ENCODE measurements at places on chromosomes 3 and 15.

GRCh38 chr3:141103067-141103466, 51.9 kb downstream of the SPSB4 start:
- no peak for DNase-seq

GRCh38 chr3:189702066-189702646, 71.0 kb downstream of the TP63 start:
- DNase-seq, result no peak

GRCh38 chr3:126114443-126115386, 30.8 kb upstream of the SLC41A3 start:
- DNase-seq, result no peak

- DNase-seq, result no peak
Observed at GRCh38 chr3:37229740-37230139, 55.4 kb upstream of the LRRFIP2 start.

- DNase-seq, result no peak
Observed at GRCh38 chr15:41161336-41161735, 45.3 kb upstream of the INO80 start.

DNA sequence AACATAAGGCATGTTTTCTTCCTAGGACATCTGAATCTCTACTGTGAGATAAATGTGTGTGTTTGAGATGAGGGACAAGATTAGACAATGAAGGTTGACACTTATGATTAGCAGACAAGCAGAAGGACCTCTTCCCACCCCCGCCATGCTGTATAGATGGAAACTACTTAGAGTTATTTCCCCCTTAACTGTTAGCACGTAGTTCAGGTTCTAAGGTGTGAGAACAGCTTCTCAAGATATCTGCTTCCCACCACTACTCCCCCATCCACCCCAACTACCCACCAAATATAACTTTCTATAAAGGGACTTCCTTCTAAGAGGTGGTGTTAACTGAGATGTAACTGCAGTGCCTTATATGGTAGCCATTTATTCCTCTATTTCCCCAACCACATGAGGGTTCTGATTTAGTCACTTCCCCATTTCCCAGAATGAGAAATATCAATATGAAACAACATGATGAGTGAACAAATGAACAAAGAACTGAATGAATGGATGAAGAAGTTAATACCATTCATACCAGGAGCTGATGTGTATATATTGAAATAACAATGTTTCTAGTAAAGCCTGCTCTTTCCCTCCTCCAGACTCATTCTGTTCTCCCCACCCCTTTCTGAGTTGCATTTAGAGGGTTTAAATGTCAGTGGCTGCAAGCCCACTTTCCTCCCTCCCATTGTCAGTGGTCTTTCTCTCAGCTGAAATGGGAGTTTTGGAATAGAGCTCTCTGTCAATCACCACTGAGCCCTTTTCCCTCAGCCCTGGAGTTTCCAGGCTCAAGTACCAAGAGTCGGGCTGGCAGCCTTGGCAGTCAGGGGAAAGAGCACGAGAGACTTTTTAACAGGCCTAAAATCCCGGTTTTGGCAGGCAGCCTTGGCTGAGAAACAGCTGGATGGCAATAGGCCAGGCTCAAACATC, 7.7 kb upstream of the RFTN1 start:
- no peak for DNase-seq

DNA sequence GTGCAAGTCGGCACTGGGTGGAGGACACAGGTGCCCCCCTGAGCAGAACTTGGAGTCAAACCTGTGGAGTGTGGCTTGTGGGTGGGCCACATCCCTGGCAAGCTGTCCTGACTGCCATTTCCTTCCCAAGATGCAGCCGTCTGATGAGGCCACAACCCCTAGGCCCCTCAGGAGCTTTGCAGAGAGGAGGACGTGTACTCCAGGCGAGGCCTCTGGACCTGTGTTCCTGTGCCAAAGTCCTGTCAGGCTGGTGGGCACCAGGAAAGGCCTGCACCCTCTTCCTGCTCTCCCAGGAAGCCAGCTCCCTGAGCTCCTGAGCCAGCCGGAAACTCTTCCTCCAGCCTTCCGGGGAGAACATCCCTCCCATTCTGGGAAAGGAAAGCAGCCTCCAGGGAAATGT, 48.5 kb downstream of the CMTM6 start:
- no peak for DNase-seq

GRCh38 chr3:157369727-157370421, 66.8 kb upstream of the PTX3 start:
- DNase-seq, result no peak

DNA sequence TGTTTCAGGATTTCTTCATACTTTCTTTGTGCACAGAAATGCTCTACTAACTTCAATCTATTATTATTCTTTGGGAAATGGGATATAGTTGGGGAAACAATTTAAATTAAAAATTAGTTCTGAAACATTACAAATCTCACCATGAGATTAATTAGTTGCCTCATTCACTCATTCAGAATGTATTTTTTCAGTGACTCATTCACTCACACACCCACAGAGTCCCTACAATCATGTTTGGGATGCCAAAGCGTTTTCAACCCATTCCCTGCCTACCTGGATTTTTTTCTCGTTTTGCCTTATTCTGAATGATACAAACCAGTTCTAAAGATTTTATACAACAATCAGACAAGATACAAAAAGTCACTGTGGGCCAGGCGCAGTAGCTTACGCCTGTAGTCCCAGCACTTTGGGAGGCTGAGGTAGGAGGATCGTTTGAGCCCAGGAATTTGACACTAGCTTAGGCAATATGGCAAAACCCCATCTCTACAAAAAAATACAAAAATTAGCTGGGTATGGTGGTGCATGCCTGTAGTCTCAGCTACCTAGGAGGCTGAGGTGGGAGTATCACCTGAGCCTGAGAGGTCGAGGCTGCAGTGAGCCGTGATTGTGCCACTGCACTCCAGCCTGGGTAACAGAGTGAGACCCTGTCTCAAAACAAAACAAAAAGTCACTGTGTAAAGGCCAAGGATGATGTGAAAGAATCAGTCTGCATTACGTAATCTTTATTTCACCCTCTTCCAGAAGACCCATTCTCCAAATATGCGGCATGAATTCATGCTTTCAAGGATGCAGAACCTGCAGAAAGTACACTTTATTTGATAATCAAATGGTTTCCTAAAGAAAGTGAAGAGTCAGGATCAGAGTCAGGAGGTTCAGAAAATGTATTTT, 34.8 kb upstream of the ARHGEF3 start:
- DNase-seq, result no peak

- DNase-seq, result no peak
Observed at GRCh38 chr3:11591391-11592282, 52.1 kb downstream of the VGLL4 start.

- no peak for DNase-seq
Observed at GRCh38 chr3:185929192-185930151, 8.3 kb downstream of the TRA2B start.

GRCh38 chr3:177930771-177931170, 605.5 kb upstream of the KCNMB2 start:
- no peak for DNase-seq

DNA sequence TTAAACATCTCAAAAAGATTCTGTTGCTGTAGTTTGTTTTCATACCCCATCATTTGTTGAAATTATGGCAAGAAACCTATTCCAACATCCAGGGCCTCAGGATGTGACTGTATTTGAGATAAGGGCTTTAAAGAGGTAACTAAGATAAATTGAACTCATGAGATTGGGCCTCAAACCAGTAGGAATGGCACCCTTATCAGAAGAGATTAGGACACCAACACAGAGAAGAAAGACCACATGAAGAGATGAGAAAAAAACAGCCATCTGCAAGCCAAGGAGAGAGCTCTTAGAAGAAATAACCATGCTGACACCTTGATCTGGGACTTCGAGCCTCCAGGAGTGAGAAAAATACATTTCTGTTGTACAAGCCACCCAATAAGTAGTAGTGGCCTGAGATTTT, 157.7 kb downstream of the CGGBP1 start:
- DNase-seq, result no peak

GRCh38 chr3:192843723-192844485, 73.8 kb downstream of the MB21D2 start:
- no peak for DNase-seq

Data from NCI-H2107 (cell line).